ENCODE measurements at places on chromosomes 6 and 20. TPM values are rescaled to one million over a fixed set of nuclear protein-coding genes. Genes with fewer than 3 reads are reported as not detected.
A peak's percentile ranks its signal among the peaks of the same experiment; 100 is the strongest.

DNA sequence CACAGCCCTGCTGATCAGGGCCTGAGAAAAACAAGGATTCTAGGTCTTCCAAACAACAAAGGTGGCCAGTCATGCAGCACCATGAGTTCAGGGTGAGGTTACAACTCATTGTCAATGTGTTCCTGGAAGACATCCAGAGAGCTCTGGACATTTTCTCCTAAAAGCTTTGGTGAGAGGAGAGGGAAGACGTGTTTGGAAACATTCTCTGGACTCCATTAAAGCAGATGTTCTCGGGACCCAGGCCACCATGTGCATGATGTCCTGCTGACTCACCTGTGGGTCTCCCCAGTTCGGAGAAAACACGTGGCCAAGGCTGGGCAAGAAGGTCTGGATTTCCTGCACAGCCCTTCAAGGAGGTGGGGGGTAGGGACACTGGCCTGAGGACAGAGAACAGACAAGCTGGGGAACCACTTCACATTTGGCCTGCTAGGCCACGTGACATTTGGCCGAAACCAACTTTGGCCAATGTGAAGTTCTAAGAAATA lies 61.6 kb downstream of the KCNB1 start:
- DNase-seq = no peak

DNA sequence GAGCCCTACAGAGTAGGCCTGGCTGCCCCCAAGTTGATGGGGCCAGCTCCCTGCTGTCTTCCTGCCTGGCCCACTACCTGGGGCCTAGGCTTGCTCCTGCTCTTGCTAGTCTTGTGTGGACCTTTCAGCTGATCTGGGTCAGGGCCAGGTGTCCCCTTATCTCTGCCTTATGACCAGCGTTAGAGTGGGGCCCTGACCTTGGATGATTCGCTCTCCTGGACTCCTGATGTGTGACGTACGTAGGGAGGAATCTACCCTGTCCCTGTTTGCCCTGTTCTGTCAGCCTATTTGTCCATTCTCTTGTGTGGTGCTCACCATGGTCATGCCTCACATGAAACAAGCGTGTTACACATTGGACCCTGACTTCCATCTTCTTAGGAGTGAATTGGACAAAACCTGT lies 571.8 kb downstream of the QKI start:
- DNase-seq = no peak

DNA sequence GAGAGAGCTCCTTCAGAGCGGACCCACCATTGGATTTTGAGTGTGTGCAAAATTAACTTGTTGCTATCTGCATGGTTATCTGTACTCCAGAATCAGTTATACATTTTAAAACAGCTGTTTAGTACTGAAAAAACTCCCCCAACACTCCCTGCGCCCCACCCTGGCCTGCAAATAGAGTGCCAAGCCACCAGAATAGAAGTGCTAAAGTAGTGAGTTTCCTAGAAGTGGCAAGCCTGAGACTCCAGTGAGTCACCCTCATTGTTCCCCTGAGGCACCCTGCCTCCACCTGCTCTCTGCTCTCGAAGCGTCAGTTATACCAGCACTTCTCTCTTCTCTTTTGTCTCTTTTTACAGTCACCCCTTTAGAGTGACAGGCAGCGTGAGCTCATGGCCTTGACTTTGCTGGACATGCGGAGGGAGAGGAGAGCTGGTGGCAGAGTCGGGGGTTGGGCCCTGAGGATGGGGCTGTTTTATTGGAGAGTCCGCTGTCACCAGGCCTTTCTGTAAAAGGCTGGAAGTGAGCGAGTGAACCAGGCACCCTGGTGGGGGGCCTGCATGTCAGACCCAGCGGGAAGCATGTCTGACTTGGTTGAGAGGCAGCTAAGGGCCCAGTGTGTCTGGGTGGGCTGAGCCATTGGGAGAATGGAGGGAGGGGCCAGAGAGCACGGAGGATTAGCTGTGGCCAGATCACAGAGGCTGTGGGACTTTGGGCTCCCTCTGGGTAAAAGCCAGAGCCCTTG lies 10.4 kb downstream of the IGF2R start:
- peak; percentile 62 for DNase-seq

The TULP1 gene
- not detected for total RNA-seq

The SNAI1 gene
- 1.8 TPM for total RNA-seq

The PLN gene
- 0.16 TPM for total RNA-seq

DNA sequence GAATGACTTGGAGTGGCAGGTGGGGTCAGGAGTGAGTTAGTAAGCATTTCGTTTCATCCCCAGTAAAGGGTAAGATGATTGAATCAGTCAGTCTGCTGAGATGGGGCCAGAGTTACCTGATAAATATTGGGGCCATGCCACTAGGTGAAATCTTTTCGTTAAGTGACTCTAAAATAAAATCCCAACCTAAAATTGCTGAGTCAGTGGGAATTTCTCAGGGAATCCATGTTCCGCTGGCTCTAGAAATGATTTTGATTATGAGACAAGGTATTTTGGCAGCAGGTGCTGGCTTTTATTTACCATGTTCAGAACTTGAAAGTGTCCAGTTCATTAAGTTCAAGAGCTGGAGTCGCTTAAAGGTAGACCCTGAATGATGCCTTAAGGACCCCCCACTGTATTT lies 125.4 kb downstream of the GMPR start:
- no peak for DNase-seq

DNA sequence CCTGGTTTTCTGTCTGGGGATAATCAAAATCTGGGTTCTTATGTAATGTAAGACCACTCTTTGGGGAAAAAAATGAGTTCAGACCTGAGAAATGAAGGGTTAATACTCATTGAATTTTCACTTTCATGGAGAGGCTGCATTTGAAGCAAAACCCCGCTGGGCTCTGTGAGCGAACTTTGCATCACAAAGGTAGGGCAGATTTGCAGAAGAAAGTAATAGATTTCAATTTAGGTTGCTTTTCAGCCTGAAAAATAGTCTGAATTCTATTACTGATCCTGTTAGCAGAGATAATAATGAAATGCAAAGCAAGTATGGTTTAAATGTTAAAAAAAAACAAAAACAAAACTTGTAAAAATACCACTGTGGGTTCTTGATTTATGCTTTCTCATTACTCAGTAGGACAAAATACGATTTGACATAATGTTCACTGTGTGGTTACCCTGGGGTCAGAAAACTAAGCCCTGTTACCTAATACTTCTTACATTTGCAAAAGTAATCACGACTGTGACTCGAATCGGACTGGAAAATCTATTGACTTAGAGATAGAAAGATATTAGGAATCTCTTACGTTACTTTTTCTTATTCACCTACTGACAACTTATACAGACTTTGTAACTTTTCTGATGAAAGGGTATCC lies 72.2 kb downstream of the UST start:
- no peak for DNase-seq

- no peak for DNase-seq
Observed at GRCh38 chr6:99882128-99882702, 111.8 kb downstream of the MCHR2 start.

The LTB gene
- 186 TPM for total RNA-seq

The ANGPT4 gene
- total RNA-seq = not detected

DNA sequence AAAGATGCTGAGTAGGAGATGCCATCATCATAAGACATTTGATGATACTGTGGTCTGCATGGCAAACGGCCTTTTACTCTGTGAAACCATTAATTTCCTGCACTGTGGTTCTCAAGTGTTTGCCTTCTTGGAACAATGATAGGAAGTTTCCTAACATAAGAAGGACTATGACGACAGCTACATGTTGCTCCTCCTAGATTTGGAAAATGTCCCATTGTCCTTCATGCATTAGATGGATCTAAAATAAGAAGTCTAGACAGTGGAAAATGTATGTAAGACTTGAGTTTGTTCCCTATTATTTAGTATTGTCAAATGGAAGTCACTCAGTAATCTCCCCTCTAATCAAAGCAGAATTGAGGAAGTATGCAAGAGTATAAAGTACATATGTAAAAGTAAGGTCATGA lies 98.5 kb upstream of the TMEM170B start:
- no peak for DNase-seq

- DNase-seq = no peak
Observed at GRCh38 chr6:110181131-110182030, 1.2 kb downstream of the CDC40 start.

GRCh38 chr6:125031385-125031784 lies 69.1 kb downstream of the RNF217 start:
- no peak for DNase-seq

The NFS1 gene
- 29.0 TPM for total RNA-seq

DNA sequence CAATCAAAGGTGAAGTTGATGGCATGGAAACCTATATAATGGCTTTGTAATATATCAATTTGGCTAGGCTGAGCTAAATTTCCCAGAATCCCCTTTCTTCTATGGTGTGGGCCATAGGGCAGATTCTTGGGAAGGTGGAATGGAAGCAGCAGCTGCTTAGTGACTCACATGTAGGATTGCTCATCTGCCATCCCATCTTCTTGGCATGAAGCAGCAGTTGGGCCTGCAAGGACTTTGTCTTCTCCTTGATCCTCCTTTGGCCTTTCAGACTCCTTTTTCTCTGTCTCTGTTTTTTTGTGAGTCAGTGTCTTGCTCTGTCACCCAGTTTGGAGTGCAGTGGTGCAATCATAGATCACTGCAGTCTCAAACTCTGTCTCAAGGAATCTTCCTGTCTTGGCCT lies 52.6 kb upstream of the CEP162 start:
- DNase-seq = no peak

- no peak for DNase-seq
Observed at GRCh38 chr6:44697327-44697726, 309.8 kb downstream of the CDC5L start.

The AGPAT4 gene
- 2.0 TPM for total RNA-seq

The TRIM40 gene
- not detected for total RNA-seq

DNA sequence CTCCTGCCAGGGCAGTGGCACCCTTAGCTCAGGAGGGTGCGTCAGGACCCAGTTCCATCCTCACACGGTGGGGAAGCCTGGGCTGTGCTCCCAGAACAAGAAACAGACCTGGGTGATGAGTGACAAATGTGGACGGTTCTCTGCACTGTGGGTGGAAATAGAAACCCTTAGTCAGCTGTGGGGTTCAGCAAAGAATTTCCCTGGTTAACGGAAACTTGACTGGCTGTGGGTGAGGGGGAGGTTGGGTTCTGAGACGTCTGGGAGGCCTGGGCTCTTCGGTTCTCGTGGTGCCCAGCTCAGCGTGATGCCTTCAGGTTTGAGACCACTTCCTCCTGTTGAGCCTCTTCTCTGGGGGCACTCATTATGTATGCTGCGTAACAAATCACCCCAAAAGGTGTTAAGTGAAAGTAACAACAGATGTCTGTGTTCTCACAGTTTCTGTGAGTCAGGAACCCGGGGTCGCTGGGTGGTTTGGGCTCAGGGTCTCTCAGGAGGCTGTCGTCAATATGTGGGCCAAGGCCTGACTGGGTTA lies 53.1 kb upstream of the FAM83D start:
- peak; percentile 74 for DNase-seq

The MAS1 gene
- not detected for total RNA-seq

GRCh38 chr6:17393892-17394631 lies 667 bp downstream of the CAP2 start:
- no peak for DNase-seq

GRCh38 chr6:150203378-150203777 lies 60.5 kb downstream of the PPP1R14C start:
- no peak for DNase-seq

GRCh38 chr6:114343782-114344144 lies 940 bp upstream of the HS3ST5 start:
- DNase-seq = no peak

- no peak for DNase-seq
Observed at GRCh38 chr6:137736911-137737310, 130.1 kb upstream of the TNFAIP3 start.

The HLA-DPB1 gene
- 6.0 TPM for total RNA-seq

The NR2E1 gene
- not detected for total RNA-seq

The CST4 gene
- total RNA-seq = not detected

The ELOVL2 gene
- total RNA-seq = not detected

DNA sequence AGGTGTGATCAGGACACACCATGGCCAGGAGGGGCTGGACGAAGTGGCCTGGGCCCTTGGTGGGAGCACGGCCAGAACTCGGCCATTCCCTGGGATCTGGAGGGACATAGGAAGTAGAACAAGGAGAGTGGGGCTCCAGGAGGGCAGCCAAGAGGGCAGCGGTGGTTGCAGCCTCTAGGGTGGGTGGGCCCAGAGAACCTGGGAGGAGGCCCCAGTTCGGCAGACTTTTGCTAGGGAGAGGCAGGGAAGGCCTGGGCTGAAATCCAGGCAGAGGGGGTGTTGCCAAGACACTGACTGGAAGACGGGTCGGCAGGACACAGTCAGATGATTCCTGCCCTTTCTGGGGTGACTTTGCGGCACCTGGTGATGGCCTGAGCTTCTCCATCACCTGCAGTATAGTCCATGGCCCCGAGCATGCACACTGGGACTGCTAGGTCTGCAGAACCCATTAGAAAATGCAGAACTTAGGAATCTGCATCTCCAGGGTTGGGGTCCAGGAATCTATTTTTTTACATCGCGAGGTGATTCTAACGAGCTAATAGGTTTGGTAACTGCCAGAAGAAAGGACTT lies 224.8 kb downstream of the SYNDIG1 start:
- DNase-seq = no peak

DNA sequence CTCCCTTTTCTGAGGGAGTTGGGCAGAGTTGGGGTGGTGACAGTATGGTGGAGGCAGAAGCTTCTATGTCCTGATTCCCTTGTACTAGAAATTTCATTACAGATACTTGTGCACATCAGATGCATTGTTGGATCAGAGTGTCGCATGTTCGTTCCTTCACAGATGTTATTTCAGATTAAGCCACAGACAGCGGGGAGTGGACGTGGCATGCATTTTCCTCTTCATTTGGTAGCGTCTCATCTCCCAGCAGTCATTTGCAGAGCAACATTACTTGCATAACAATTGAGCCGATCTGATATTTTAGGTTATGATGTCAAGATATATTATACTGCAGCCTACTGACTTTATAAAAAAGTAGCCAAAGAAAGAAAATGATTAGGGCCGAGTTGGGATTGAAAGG lies 261.6 kb upstream of the SASH1 start:
- DNase-seq = no peak

- DNase-seq = no peak
Observed at GRCh38 chr6:33839399-33840047, 35.7 kb upstream of the MLN start.

GRCh38 chr20:61765871-61766654 lies 299.6 kb downstream of the TAF4 start:
- no peak for DNase-seq

DNA sequence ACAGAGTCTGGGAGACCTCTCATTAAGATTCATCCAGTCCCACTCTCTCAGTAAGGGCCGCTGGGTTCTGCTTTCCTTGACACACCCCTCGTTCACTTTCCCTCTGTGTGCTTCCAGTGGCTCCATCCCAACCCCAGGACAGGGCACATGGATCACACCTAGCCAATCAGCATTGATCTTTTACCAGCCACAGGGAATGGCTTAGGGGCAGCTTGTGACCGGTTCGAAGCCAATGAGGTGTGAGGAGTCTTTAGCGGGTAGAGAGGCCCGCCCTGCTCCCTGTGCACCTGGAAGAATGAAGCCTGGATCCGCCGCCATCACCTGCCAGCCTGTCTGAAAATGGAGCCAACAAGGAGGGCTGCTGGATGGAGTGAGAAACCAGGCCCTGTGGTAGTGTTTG lies 35.2 kb upstream of the OVOL2 start:
- no peak for DNase-seq

DNA sequence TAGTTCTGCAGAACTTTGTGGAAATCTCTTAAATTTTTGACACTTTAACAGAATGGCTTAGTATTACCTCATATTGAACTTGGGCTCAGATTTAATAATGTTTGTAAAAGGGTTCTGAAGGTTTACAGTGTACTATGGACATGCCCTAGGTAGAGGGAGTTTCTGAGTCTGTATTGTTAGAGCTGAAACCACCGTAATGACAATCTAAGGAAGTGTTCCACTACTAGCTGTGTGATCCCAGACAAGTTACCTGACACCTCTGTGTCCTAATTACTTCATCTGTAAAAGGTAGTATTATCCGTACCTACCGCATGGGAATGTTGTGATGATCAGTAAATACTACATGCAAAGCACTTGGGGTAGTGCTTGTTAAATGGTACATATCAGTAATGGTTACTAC lies 86.9 kb downstream of the RREB1 start:
- no peak for DNase-seq

Measured in activated T-cell treated with anti-CD3 and anti-CD28 coated beads, Interleukin-2, amount 50 U/mL, for 4 hours (primary cell).